Naive thymus-derived CD4-positive, alpha-beta T cell (primary cell): ENCODE measurements at places on chromosomes 11 and 22. TPM values are rescaled to one million over a fixed set of nuclear protein-coding genes. Genes with fewer than 3 reads are reported as not detected.

Gene VWCE
- 2.9 and 3.8 TPM in 2 replicates for total RNA-seq

Gene OR5P2
- not detected for total RNA-seq

Gene MICAL2
- 101 and 112 TPM in 2 replicates for total RNA-seq

GRCh38 chr11:41458154-41458553 lies 1.3 kb downstream of the LRRC4C start:
- DNase-seq, result no peak

DNA sequence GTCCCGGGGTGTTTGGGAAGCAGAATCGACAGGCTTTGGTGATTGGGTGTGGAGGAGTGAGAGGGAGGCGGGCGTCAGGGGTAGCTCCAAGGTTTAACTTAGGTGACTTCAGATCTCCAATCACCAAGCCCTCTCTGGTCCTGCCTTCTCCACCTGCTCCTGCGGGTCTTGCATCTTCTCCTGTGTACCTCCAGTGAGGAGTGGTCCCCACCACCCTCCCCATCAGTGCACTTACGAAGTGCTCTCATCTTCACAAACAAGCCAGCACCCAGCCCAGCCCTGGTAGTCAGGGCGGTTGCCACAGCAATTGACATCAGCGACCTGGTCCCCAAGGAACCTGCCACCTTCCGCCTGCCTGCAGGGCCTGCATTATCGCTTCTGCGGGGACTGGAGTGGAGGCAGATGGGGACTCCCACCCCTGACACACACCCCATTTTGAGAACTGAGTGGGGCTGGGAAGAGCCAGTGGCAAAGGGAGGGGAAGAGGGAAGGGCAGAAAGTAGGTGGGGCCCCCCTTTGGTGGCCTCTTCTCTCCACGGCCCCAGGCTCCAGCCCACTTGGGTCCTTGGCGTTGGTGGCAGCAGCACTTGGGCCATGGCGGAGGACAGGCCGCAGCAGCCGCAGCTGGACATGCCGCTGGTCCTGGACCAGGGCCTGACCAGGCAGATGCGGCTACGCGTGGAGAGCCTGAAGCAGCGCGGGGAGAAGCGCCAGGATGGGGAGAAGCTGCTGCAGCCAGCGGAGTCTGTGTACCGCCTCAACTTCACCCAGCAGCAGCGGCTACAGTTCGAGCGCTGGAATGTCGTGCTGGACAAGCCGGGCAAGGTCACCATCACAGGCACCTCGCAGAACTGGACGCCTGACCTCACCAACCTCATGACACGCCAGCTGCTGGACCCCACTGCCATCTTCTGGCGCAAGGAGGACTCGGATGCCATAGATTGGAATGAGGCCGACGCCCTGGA lies at the start of gene OMP:
Gene OMP, plus strand, starts transcription at position 595 of the 965 bp plus-strand sequence. Its CDS starts 0 bp downstream, at position 595.
- DNase-seq, result no peak

GRCh38 chr22:40026641-40027040 lies 31.9 kb downstream of the FAM83F start:
- DNase-seq, result no peak

- DNase-seq, result no peak
Observed at GRCh38 chr11:115042002-115042401, 363.7 kb downstream of the NXPE2 start.

DNA sequence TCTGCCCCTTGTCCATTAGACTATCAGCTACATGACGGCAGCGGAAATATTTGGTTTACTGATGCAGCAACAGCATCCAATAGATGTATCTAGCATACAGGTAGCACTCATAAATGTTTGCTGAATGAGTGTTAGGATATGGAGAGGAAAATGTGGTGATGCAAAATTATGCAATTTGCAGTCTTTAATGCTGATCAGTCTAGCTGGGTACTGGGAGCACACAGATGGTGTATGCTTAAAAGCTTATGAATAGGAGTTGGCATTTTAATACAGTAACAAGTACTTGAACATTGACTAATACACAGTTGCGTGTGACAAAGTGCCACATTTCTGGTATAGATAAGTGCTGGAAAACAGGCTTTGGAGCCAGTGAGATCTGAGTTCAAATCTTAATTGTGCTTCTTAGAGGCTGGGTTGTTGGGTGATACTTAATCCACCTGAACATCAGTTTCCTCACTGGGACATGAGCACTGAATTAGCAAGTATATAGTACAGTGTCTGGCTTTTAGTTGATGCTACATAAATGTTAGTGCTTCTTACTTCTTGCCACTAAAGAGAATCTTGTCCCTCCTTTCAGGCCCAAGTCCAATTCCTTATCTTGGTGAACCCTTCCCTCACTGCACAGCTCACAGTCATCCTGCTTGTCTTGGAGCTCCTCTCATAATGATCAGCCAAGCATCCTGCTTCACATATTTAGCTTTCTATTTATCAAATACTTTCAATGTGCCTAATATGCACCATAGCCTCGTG lies 99.6 kb downstream of the TIMP3 start:
- no peak for DNase-seq

DNA sequence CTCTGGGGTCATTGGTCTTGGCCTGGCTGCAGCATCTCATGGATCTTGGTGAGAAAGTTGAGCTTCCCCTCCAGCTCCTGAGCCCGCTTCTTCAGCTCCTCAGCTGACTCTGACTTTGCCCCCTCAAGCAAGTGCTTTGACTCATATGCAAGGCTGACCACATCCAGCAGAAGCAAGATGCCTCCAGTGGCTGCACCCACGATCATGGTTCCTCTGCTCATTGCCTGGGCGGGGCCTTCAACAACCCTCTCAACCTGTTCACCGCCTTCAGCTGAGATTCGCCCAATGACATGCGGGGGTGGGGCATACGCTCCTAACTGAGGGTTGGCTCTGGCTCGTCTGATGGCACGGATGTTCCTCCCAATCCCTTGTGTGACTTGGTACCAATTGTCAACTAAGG lies 11.9 kb downstream of the APOL2 start:
- no peak for DNase-seq

- DNase-seq, result no peak
Observed at GRCh38 chr22:50633086-50633485, 5.1 kb upstream of the ARSA start.

GRCh38 chr11:95414217-95414616 lies 183.2 kb upstream of the SESN3 start:
- DNase-seq, result no peak
